ENCODE measurements at places on chromosomes 13 and 19.

DNA sequence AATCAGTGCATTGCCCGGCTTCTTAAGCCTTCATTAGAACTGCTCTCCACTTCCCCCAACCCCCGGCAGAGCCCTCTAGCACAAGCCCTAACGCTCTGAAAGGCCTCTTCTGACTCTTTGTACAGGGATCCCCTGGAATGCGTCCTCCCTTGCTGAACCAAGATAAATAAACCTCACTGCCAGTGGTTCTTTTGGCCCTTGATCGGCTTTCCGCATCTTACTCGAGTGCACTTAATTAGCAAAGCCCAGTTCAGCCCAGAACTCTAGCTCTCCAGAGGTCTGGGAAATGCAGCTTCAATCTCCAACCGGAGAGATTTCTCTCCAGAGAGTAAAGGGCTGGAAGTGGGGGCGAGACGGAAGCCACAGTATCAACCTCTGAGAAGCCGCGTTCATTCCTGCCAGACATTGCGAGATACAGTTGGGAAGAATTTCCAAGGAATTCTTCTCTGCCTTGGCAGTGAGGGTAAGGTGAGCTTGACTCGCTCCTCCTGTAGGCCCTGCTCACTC lies 8.7 kb upstream of the ZNF444 start:
- H3K4me1 ChIP-seq = no peaks in the 10 kb centered on the region
- no peaks in the 10 kb centered on the region for H3K27me3 ChIP-seq
- H3K36me3 ChIP-seq = no peaks in the 10 kb centered on the region
- no peak overlapping the region for H3K27ac ChIP-seq
- DNase-seq = no peak

GRCh38 chr13:23570099-23570920 lies at the start of gene TNFRSF19:
TSS of gene TNFRSF19 (plus strand) at chr13:23570412. CDS start at chr13:23590184, 19,772 bp downstream.
- no peak within 1 kb of the TSS for H3K4me3 ChIP-seq
- peaks cover 40% of the 10 kb centered on the region for H3K27me3 ChIP-seq
- H3K4me1 ChIP-seq = peaks cover 20% of the 10 kb centered on the region
- no peaks in the 10 kb centered on the region for H3K36me3 ChIP-seq
- H3K27ac ChIP-seq = no peak within 1 kb of the TSS

- no peaks in the 10 kb centered on the region for H3K4me1 ChIP-seq
- H3K27me3 ChIP-seq = no peaks in the 10 kb centered on the region
- no peak overlapping the region for H3K27ac ChIP-seq
- no peak for DNase-seq
- H3K36me3 ChIP-seq = peaks cover 27% of the 10 kb centered on the region
- no peak overlapping the region for H3K4me3 ChIP-seq
These were observed 14.7 kb upstream of the DHDH start for GRCh38 chr19:48918801-48919247.

- H3K27ac ChIP-seq = no peak overlapping the region
- no peak overlapping the region for H3K4me3 ChIP-seq
- peaks cover 26% of the 10 kb centered on the region for H3K4me1 ChIP-seq
- no peaks in the 10 kb centered on the region for H3K27me3 ChIP-seq
These were observed 17.8 kb downstream of the FLT1 start for GRCh38 chr13:28476919-28477708.

GRCh38 chr13:109939180-109939579 lies 152.8 kb upstream of the IRS2 start:
- no peaks in the 10 kb centered on the region for H3K4me1 ChIP-seq
- H3K27me3 ChIP-seq = peaks cover 8% of the 10 kb centered on the region
- no peaks in the 10 kb centered on the region for H3K36me3 ChIP-seq
- no peak for DNase-seq
- no peak overlapping the region for H3K27ac ChIP-seq

DNA sequence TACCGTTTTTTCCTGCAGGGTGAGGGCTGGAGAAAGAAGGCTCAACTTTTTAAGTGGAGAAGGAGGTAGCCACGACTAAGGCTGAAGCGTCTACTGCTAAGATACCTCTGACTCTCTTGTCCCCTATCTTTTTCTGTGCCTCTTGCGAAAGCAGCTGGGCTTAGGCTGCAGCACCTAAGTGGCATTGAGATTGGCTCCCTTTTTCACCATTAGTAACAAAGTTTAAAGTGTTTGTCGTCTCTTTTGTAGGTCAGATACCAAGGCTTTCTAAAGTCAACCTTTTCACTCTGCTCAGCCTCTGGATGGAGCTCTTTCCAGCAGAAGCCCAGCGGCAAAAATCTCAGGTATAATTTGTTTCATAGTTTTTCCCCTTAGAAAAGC lies 887 bp downstream of the CDADC1 start:
- no peak for DNase-seq
- peaks cover 11% of the 10 kb centered on the region for H3K27me3 ChIP-seq
- peaks cover 7% of the 10 kb centered on the region for H3K36me3 ChIP-seq
- peak overlapping the region; percentile 99 for H3K27ac ChIP-seq
- peak overlapping the region; percentile 98 for H3K4me3 ChIP-seq
